CD4-positive, alpha-beta T cell (primary cell): ENCODE measurements at places on chromosomes 16 and 17.

GRCh38 chr16:22739077-22739476 lies 74.9 kb upstream of the HS3ST2 start:
- DNase-seq: no peak

GRCh38 chr17:58677194-58677880 lies 14.5 kb downstream of the TEX14 start:
- DNase-seq: no peak

DNA sequence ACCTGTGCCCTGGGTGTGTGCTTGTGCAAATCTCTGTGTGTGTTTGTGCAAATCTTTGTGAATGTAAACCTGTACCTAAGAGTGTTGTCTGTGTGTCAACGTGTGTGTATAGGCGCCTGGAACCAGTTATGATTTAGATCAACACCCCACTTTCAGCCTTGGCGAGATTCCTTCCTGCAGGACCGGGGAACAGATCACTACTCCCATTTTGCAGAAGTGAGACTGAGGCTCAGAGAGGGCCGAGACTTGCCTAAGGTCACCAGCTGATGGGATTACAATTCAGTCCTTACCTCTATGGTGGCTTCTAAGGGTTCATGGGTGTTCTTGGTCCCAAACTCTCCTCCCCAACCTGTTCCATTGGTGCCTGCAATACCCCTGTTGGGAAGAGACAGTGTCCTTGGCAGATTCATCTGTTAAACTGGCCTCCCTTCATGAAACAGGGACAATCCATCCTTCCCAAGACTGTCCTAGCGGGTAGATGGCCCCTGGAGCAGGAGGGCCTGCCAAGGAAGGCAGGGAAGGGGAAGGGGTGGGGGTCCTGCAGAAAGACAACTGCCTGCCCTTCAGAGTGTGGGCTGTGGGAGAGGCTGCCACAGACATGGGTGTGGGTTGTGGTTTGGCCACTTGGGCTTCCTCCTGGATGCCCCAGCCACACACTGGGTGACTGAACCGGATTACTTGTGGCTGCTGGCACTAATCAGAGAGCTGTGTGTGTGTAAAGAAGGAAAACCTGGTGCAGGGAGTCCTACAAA lies 6.9 kb upstream of the MAPK7 start:
- DNase-seq: no peak

- DNase-seq: no peak
Observed at GRCh38 chr17:78883533-78884131, 19.4 kb downstream of the CEP295NL start.

DNA sequence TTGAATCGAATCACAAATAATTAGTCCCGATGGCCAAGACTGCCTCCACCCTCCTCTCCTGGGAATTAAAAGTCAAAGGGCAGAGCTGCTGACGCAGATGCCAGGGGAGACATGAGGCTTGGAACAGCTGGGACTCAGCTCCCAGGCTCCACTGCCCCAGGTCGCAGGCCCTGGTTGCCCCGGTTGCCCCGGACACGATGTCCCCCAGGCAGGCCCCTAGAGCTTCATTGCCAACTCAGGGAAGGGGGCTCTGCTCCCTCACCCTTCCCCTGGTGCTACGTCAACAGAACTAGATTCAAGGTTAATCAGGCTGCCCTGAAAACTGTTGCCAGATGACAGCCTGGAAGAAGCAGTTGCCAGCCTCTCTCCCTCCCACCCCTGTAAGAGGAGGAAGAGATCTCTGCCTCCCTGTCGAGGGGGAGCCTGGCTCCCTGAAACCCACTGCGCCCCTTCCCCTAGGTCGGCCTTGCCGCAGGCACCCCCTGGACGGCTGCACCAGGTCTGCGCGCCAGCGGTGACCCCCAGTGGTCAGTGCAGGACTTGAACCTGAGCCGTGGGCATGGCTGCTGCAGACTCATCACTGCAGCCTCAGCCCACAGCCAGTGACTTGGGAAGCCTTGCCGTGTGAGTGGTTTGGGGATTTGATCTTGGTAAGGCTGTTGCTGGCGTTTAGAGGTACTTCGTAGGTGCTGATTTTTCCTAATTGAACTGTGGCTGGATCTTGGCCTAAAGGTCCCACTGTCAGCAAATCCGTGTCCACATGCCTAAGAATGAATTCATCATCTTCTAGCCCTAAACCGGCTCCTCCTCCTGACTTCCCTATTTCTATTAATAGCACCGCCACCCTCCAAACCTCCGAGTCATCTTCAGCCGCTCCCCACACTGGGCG lies 84.1 kb upstream of the TOB1 start:
- DNase-seq: peak; percentile 51

- DNase-seq: no peak
Observed at GRCh38 chr17:82031303-82031884, at the start of gene RAC3. Gene RAC3, plus strand, starts transcription at chr17:82031678. Its CDS starts 84 bp downstream, at chr17:82031762.
